ENCODE measurements at places on chromosomes 1 and 21.
A peak's percentile ranks its signal among the peaks of the same experiment; 100 is the strongest.

GRCh38 chr1:91948501-91949355 lies 473 bp upstream of the BRDT start:
- DNase-seq: no peak

- DNase-seq: no peak
These were observed 98.7 kb upstream of the RGS1 start for GRCh38 chr1:192476802-192477298.

DNA sequence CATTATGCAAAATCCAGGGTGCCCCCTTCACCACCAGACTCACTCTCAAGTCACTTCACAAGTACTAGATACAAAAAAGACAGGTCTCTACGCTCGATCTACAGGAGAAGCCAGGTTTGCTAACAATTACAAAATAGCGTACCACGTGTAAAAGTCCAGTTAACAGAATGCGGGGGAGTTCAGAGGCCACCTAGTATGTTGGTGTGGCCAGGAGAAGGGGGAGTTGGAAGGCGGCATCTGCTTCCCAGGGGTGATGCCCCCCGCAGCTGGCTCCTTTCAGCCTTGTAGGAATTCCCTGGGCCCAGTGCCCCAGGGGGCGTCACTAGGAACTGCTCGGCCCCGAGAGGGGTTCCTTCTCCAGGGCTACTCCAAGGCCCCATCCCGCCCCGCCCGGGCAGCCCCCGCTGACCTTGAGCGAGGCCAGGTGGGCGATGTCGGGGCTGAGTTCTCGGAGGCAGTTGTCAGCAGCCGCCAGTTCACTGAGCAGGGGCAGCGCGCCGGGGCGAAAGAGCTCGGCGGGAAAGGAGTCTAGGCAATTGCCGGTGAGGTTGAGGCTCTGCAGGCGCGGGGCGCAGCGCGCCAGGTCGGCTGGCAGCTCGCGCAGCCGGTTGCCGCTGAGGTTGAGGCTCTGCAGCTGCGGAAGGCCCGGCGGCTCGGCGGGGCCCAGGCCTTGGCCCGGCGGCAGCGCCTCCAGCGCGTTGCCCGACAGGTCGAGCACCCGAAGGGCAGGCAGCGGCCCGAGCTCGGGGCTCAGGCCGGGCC lies 664 bp downstream of the LRRC47 start:
- no peak for DNase-seq

DNA sequence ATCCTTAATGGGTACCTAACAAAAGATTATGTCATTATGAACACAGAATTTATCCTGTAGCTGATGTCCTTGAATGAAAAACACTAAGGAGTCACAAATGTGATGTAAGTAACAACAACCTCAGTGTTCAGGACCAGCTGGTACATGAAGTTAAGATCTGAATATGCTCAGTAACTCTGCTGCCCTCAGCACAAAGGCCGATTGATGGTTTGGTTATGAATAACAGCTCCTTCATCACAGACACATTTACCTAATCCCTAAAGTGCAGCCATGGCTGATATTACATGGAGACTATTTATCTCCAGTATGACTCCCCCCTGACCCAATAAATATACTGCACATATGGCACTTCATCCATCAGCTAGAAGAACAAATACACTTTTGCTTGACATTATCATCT lies 75.2 kb downstream of the PLPPR5 start:
- no peak for DNase-seq

- no peak for DNase-seq
These were observed 652.5 kb downstream of the AMY1C start for GRCh38 chr1:104402178-104402577.

- DNase-seq: no peak
These were observed 105.8 kb downstream of the EDEM3 start for GRCh38 chr1:184648856-184649201.

DNA sequence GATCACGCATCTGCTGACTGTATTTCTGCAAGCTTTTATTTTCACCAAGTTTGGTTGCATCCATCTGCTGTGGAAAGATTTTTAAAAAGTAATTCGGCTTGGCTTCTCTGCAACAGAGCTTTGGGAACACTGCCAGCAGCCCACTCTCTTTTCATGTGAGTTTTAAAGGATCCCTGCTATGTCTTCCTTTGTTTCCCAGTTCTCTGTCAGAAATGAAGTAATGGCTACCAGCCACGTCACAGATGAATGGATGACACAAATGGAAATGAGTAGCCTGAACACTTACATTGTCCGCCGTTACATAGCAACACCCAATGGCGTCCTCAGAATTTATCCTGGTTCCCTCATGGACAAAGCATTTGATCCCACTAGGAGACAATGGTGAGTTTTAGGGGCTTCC lies 80.6 kb upstream of the RAVER2 start:
- no peak for DNase-seq

DNA sequence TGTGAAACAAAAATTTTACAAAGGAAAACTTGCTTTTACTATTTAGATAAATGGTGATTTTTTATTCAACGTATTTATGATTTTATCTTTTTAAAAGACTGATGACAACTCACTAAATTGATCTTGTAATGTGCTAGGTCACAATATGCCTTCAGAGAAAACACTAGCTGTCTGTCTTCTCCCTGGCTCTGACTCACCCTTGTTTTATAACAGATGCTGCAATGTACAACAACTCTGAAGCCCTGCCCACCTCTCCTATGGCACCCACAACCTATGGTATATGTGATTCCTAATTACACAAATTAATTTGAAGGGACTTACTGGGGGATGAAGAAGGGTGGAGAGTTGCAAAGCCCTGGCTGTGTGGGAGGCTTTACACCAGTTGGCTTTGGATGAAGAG lies 24.7 kb upstream of the HSD17B7 start:
- no peak for DNase-seq

DNA sequence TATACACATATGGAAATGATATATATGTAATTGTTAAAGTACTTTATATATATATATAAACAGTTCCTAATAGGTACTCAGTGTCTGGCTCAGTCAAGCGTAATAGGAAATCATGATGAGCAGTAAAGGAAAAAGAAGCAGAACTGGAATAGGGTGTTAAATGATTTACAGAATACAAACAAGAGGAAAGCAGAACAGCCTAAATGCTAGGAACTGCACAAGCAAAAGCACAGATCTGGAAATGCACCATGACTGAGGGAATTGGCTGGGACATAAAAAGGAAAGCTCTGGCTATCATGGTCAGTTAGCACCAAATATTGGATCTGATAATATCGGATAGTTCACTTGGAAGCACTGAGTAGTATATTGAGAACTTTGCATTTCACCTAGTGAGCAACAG lies 51.8 kb downstream of the SLC44A5 start:
- DNase-seq: no peak

GRCh38 chr1:21192284-21192683 lies 15.6 kb upstream of the EIF4G3 start:
- no peak for DNase-seq

DNA sequence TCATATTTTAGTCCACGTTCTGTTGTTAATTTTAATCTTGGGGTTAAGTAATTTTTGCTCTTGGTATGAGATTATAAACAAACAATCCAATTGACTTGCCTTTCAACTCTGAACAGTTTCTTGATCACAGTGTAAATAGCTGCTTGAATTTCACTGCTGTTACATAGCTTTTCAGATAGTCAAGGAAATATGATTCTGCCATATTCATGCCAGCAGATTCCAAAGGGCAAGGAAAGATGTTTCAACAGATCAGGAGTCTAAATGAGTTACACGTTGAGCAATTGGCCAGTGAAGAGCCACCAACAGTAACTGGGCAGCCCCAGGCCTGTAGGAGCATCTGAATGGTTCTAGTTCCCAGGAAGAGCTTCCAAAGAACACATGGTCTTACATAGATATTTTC lies 93.6 kb downstream of the LEPR start:
- DNase-seq: no peak

DNA sequence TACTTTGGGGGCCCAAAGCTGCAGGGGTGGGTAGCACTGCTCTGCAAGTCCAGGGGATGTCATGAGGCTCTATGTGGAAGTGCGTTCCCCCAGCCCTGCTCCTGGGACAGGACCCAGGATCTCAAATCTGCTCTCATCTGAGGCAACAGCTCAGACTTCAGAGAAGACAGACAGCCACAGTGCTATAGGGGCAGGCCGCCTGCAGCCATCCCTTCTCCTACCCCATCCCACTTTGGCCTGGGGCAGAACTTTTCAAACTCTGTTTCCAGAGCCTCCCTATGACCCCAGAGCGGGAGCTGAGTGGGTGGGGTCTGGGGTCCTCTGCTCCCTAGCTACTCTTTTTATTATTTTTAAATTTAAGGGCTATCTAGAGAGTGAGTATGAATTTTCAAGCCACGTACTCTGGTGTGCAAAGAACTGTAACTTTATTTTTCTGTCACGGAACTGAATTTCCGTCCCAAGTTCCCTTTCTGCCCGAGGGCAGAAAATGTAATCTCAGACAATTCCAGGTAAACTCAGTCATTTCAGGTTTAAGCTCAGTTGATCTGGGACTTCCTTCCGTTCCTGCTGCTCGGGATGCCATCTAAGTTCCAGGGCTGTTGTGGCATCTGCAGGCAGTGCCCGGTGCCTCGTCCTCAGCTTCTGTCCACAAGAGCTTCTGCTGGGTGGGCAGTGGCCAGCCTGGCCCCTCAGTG lies 98.3 kb downstream of the ACTL8 start:
- DNase-seq: no peak

GRCh38 chr21:20377250-20377649 lies 621.0 kb upstream of the NCAM2 start:
- no peak for DNase-seq

GRCh38 chr1:111739925-111740765 lies 950 bp upstream of the INKA2 start:
- DNase-seq: peak; percentile 84

GRCh38 chr1:78369546-78369945 lies 121.2 kb upstream of the PTGFR start:
- no peak for DNase-seq

- DNase-seq: no peak
These were observed 55.3 kb upstream of the AK4 start for GRCh38 chr1:65092691-65093090.

GRCh38 chr1:167065471-167065870 lies 24.7 kb downstream of the GPA33 start:
- DNase-seq: no peak

DNA sequence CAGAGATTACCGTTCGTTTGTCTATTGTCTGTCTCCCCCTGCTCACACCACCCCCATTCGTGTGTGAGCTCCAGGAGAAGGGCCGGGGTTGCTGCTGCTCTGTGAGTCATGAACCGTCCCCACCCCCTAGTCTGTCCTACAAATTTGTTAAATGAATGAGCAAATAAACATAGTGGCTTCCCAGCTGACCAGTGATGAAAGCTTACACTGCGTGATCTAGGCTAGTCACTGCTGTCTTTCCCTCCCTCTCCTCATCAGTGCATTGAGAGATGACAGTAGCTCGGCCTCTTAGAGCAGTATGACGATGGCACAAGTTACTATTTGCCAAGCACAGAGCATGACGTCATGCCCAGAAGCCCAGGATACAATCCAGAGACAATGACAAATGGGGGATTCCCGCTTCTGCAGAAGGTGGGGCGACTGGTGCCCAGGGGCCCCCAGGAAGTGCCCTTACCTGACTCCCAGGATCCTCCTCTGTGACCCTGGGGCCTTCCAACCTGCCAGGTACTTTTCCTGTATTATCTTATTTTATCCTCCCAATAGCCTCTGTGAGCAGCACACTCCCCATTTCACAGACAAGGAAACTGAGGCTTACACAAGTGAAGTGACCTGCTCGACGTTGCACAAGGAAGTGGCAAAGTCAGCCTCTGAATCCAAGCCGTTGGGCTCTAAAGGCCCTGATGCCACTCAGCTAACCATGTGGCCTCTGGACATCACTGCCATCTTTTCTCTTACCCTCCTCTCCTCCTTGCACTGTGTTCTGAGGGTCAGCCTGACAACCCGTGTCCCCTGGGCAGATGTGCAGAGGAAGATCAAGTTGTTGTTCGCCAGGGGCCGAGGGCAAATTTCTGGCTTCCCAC lies 8.6 kb upstream of the EPHA2 start:
- no peak for DNase-seq

GRCh38 chr1:25898223-25899015 lies 7.8 kb downstream of the STMN1 start:
- DNase-seq: no peak

GRCh38 chr1:165894591-165894990 lies 67.2 kb downstream of the UCK2 start:
- no peak for DNase-seq

DNA sequence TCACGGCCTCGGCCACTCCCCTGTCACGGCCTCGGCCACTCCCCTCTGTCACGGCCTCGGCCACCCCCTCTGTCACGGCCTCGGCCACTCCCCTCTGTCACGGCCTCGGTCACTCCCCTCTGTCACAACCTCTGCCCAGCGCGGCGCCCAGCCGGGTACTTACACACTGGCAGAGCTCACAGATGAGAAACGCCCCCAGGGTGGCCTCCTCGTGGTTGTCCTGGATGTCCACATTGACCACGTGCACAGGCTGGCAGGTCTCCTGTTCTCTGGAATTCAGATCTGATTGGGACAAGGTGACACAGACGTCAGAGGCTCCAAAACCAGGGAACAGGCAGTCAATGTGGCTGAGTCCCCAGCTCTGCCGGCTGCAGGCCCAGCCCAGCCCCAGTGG lies 3.3 kb upstream of the TMEM240 start:
- DNase-seq: no peak

GRCh38 chr1:229153955-229154548 lies 116.9 kb upstream of the RAB4A start:
- no peak for DNase-seq

DNA sequence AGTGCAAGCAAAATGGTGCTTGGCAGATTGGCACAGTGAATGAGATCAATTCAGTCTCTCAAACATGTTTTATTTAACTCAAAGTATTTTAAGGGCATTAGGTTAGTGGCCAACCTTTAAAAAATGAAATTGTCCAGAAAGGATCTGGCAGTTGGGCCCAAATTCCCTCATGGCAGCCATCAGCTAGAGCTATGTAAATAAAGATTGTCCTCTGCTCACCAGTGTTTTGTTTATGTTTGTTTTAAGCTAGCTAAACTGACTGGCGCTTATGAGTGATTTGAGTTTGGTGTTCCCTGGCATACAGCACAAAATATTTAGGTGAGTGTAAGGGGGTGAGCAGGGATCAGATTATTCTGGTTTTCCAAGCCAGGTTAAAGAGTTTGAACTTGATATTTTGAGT lies 18.1 kb downstream of the HDAC1 start:
- no peak for DNase-seq

- no peak for DNase-seq
These were observed 17.2 kb upstream of the PRSS38 start for GRCh38 chr1:227798078-227798802.

DNA sequence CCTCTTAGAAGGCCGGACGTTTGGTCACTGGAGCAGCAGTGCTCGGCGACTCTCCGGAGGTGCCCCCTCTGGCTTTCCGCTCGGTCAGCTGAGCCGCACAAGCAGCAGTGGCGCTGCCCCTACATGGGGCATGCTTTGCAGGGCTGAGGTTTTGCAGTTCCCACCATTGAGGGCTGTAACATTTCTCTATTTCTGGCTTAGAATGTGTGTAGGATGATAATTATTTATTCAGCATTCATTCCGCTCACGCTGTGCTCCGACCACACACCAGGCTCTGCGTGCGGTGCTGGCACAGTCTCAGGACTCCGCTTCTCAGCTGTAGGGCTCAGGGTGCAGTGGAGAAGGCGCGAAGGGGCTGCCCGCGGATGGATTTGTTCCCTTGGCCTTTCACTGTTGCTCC lies 119.5 kb downstream of the PCBP3 start:
- DNase-seq: no peak

Data from iPS-NIHi11 (cell line).